ENCODE measurements at places on chromosomes 6 and 20.

DNA sequence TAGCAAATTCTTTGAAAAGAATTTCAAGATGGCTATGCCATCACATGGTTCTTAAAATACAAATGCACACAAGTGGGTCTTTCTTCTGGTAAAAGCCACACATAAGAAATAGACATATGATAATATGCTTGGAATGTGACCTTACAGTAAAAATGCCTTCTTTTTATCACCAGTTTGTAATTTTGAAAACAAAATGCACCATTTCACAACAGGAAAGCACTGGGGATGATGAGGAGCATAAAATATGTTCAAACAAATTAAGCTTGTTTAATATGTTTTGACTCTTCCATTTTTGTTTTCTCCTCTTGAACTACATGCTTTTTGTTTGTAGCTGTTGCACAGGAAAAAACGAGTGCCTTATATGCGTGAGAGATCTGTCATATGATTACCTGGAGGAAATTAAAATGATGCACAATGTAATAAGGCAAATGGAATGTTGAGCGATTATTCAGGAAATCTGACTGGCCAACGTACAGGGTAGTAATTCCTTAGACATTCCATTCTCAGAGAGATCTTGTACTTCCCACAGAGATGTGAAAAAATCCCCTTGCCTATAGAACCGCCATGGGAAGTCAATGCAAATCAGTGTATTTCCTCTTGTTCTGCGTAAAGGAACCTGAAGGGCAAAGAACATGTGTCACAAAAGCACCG is 911.6 kb downstream of the TFAP2A start:
- peak; percentile 95 for DNase-seq

- DNase-seq = no peak
These were observed 42.0 kb downstream of the SOBP start for GRCh38 chr6:107531868-107532267.

GRCh38 chr6:169454204-169454871 is 200.7 kb upstream of the THBS2 start:
- DNase-seq = peak; percentile 79

DNA sequence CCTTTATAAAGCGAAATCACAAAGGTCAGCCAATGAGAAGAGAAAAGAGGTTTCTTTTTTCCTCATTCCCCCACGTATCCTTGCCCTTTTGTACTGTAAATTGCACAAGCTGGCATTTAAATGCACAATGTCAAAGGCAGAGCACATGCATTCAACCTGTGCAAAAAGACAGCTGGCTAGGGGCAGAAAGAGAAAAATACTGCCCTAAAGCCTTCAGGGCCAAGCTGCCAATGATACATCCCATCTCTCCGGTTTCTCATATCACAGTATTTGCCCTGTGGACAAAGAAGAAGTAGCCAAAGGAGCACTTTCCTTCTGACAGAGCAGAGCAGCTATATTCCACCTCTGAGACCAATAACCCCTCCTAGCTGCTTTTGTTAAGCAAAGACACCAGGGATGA is 219.2 kb downstream of the TRDN start:
- no peak for DNase-seq

GRCh38 chr6:122200440-122200839 is 199.0 kb upstream of the HSF2 start:
- no peak for DNase-seq

All from NCI-H226 (cell line).